ENCODE measurements at places on chromosomes 4 and X.

DNA sequence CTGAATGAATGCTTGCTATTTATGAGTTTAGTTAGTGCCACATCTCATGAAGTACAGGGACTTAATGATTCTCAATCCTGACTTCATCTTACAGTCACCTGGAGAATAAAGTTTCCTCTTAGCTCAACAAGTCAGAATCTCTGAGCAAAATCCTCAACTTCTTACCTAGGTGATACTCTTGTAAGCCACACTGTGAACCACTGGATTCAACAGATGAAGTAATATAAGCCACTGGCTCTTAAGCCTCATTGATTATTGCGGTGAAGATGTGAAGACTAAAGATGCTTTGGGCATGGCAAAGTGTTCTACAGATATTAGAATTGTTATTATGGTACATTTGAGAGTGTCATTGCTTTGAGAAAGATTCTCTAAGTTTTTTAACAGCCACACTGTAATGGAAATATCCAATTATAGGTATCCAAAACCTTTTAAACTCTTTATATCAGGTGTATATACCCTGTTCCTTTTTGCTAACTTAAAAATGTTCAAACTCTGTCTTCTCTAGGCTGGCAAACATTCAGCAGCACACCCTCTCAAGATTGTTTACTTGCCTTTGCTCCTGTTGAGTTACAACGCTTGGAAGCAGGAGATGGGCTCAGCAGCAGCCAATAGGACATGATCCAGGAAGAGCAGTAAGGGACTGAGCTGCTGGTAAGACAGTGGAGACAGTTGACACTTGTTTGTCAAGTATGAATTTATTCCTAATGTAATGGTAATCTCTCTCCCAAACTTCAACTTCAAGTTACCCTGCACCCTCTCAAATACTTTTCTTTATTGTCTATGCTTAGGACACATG, 43.4 kb downstream of the TET2 start:
- no peak for DNase-seq

DNA sequence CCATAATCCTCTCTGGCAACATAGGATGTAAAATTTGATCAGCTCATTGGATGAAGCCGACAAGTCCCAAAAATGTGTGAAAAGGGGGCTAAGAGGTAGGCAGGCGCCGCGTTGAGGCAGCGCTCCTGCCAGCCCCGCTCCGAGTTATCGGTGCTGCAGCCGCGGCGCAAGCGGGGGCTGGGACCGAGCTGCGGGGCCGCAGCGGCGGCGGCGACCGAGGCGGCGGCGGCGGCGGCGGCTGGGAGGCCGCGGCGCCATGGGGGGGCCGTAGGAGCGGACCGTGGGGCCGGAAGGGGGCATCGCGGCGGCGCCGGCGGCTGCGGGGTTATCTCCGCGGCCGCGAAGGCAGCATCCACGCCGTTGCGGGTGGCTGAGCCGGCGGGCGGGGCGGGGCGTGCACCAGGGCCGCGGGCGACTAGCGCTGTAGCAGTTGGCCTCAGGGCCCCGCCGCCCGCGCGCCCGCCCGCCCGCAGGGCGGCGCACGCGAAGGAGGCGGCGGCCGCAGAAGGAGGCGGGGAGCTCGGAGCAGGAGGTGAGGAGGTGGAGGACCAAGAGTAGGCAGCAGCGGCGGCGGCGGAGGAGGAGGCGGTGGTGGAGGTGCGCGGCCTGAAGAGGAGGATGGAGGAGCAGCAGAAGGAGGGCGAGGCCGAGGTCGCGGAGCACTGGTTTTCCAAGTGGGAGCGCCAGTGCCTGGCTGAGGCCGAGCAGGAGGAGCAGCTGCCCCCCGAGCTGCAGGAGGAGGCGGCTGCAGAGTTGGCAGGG, 126.0 kb upstream of the CXorf66 start:
- no peak for DNase-seq

GRCh38 chrX:31483336-31483735, 411.5 kb upstream of the FTHL17 start:
- DNase-seq: no peak

- no peak for DNase-seq
These were observed 188.8 kb upstream of the BMP3 start for GRCh38 chr4:80841587-80842281.

DNA sequence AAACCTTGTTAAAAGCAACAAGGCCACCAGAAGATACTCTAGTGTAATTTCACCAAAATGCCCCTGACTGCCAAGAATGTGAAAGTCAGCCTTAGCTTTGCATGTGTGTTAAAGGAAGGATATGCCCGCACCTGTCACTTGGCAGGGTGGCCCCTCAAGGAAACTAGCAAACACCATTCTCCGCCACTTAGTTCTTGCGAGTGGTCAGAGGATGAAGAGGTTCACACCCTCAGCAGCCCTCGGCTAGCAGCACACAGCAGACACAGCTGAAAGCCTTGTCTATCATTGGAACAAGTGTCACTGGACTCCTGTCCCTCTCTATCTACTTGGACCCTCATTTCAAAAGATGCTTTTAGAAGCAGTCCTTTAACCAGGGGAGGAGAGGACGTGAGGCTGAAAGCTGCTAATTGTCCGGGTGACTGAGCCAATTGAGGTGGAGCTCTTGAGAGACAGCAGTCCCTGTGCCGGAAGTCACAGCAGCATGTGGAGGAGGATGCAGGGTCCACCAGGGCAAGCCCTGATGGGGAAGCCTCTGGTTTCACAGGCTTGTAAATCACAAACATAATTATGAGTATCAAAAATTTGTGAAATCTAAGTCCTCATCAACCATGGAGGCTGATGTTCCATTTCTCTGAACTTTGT, 18.0 kb downstream of the HHIP start:
- no peak for DNase-seq

Data from activated T-cell treated with anti-CD3 and anti-CD28 coated beads for 24 hours (primary cell).